Stimulated activated CD8-positive, alpha-beta memory T cell treated with anti-CD3 and anti-CD28 coated beads, Interleukin-2, amount 100 ng/mL, for 48 hours (primary cell): ENCODE measurements at places on chromosomes 1 and 21.

DNA sequence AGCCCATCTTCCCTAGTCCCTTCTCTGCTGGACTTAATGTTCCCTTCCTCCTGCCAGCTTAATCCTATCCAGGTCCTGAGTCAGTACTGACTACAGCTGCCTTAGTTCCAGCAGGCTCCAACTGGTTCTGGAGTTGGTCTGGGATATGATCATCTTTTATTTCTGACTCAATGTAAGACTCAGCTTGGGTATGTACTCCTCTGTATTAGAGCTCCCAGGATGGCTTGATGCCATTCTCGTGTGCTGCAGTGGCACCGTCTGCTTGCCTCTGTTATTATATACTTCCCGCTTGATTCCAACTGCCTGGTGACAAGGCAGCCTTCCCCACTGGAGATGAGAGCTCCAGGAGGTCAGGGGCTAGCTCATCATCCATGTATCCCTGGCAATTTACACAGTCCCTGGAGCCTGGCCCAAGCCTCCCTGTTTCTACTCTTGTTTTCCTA lies 164.4 kb upstream of the DPT start:
- DNase-seq: no peak

GRCh38 chr1:223345720-223346119 lies 18.3 kb downstream of the SUSD4 start:
- no peak for DNase-seq

- DNase-seq: no peak
Observed at GRCh38 chr1:29133861-29134694, 10.4 kb upstream of the TMEM200B start.

DNA sequence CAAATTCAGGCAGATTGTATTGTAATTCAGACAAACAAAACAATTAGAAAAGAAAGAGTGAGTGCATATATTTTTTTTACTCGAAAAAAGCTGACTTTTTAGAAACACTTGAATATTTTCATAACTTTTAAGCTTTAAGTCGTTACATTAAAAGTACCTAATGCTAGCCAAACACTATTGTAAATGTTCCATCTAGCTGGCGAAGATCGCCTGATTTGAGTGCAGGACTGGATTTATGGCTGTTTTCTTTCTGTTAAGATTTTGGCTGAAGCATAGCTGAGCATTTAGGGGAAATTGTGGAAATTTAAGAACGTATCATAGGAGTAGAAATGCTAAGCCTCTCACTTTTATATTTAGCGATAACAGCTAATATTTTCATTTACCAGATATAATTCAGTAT lies 24.6 kb downstream of the LRRC7 start:
- no peak for DNase-seq

GRCh38 chr1:229191066-229191674 lies 79.7 kb upstream of the RAB4A start:
- no peak for DNase-seq

- no peak for DNase-seq
Observed at GRCh38 chr1:24963943-24964693, 34.0 kb upstream of the RUNX3 start.

DNA sequence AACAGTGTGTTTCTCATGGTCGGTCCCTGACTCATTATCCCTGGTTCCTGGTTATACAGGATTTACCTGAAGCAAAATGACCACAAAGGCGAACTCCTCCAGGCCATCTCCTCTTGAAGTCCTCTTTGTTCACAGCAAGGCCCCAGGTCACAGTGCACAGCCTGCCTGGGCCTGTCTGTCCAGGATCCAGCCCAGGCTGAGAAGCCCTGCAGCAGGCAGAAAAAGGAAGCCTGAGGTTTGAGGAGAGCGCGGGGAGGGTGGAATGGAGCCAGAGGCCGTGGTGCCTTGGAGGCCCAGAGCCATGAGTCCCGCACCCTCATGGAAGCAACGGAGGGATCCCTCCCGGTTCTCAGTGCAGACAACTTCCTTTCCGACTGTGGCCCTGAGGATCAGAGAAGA lies 136.8 kb upstream of the IRF2BP2 start:
- no peak for DNase-seq

GRCh38 chr1:170872663-170873062 lies 62.7 kb upstream of the MROH9 start:
- DNase-seq: no peak

DNA sequence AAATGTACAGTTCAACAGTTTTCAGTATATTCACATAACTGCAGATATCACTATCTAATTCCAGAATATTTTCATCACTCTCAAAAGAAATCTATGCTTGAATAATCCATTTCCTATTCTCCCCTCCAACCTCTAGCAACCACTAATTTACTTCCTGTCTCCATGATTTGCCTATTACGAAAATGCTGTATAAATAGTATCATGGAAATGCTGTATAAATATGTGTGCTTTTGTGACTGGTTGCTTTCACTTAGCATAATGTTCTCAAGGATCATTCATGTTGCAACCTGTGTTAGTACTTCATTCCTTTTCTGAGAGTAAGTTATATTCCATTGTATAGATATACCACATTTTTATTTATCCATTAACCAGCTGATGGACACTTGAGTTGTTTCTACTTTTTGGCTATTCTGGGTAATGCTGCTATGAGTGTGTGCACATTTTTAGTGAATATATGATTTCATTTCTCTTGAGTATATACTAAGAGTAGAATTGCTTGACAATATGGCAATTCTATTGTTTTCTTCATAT lies 115.6 kb downstream of the TNFSF18 start:
- no peak for DNase-seq
